Uterus (tissue), 4 donors: ENCODE measurements at places on chromosomes 7 and 10.

GRCh38 chr7:108010377-108010776 lies 7.4 kb upstream of the LAMB1 start:
- H3K36me3 ChIP-seq: no peaks in the 10 kb centered on the region
- no peak overlapping the region for H3K27ac ChIP-seq
- H3K27me3 ChIP-seq: no peaks in the 10 kb centered on the region

DNA sequence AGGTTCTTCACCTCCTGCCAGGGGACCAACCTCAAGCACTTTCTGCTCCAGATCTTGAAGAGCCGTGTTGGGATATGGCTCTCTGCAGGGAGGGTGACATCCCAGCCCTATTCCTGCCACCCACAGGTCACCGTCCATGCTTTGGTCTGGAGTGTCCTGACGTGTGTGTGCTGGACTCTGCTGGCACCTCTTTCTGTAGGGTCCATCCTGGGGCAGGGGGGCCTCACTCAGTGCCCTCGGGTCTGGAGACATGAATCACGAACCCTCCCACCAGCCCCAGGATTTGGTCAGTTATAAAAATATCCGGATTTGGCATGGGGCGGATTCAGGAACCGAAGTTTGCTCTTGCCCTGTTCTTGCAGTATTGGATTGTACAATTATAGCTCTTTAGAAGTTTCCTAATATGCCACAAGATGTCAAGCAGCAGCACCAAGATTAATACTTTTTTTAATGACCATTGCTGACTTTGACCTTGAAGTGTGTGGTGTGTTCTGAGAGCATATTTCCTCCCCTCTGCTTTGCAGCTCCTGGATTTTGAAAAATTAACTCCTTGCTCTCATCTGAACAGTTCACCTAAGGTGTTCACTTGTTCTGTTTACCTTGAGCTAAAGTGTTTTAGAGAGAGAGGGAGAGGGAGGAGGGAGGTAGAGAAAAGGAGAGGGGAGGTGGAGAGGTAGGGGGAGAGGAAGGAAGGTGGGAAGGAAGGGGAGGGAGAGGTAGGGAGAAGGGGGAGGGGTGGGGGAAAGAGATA lies 95.4 kb upstream of the SHH start:
- H3K27me3 ChIP-seq: no peaks in the 10 kb centered on the region
- H3K4me3 ChIP-seq: no peak overlapping the region
- H3K4me1 ChIP-seq: no peaks in the 10 kb centered on the region
- no peaks in the 10 kb centered on the region for H3K36me3 ChIP-seq
- no peak for DNase-seq
- no peak overlapping the region for H3K27ac ChIP-seq

DNA sequence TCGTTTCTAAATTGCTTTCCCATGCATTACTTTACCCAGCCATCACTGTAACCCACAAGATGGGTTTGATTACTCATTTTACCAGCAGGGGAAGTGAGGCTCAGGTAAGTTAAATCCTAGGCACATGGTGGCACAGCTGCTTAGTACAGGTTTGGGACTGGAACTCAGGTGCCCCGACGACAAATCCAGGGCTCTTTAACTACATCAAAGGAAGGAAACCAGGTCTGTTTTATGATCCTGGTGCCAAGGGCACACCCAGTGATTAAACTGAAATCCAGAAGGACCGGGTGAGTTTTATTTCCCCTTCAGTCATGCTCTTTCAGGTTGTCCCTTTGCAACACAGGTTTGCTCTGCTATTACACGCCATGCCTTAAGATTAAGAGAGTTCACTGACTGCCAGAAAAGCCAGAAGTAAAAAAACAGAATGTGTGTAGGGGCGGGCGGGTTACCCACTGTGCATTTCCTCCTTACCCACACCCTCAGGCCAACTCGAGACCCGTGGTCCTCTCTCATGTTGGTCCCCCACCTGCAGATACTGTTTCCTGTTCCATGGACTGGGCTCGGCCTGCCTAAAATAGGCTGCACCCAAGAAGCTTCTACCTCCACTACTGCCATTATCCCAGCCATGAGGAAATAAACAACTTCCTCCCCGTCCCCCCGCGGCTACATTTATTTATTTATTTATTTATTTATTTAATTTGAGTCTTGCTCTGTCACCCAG lies 55.1 kb upstream of the KDM7A start:
- H3K27me3 ChIP-seq: no peaks in the 10 kb centered on the region
- no peaks in the 10 kb centered on the region for H3K4me1 ChIP-seq

GRCh38 chr10:127356360-127356759 lies 160.0 kb upstream of the INSYN2A start:
- no peak overlapping the region for H3K27ac ChIP-seq
- H3K27me3 ChIP-seq: no peaks in the 10 kb centered on the region
- DNase-seq: no peak
- no peak overlapping the region for H3K4me3 ChIP-seq
- no peaks in the 10 kb centered on the region for H3K36me3 ChIP-seq

DNA sequence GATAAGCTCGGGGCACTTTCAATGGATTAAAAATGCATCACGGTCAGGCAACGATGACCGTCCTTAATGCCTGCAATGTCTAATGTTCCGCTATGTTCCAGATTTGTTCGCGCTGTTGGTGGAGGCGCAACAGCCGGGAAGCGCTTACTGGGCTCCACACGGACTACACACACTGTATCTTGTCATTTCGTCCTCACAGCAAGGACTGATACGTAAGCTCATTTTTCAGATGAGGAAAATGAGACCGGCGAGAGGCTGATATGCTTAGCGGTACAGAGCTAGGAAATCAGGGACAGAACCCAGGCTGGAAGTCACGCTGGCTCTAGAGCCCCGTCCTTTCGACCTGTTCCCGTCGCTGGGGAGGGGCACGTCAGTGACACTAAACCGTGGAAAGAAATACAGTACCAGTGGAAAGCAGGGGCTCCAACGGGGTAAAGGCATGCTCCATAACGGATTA lies 670 bp downstream of the TPK1 start:
- no peaks in the 10 kb centered on the region for H3K36me3 ChIP-seq
- peak overlapping the region; percentile 78 for H3K4me3 ChIP-seq
- peak overlapping the region; percentile 93 for H3K27ac ChIP-seq
- no peaks in the 10 kb centered on the region for H3K27me3 ChIP-seq
- peaks cover 5% of the 10 kb centered on the region for H3K4me1 ChIP-seq

DNA sequence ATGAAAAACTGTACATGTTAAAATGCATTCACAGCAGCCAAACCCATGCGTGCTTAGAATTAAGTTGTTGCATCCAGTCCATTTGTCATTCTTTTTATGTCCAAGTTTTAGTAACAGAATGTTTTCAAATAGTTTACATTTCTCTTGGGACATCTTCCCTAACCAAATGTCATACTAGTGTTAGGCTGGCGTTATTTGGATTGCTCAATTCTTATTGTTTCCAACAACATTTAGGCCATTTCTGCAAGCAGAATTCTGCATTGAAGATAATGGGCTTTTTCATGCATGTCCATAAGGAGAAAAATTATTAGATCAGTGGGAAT lies 203.0 kb downstream of the HIBADH start:
- H3K27ac ChIP-seq: no peak overlapping the region
- H3K36me3 ChIP-seq: no peaks in the 10 kb centered on the region
- no peak for DNase-seq
